ENCODE measurements at places on chromosomes 3 and 15.

- no peak for DNase-seq
These were observed 152.9 kb upstream of the RGMA start for GRCh38 chr15:93241696-93242585.

GRCh38 chr3:115691964-115692363, 68.7 kb downstream of the GAP43 start:
- no peak for DNase-seq

DNA sequence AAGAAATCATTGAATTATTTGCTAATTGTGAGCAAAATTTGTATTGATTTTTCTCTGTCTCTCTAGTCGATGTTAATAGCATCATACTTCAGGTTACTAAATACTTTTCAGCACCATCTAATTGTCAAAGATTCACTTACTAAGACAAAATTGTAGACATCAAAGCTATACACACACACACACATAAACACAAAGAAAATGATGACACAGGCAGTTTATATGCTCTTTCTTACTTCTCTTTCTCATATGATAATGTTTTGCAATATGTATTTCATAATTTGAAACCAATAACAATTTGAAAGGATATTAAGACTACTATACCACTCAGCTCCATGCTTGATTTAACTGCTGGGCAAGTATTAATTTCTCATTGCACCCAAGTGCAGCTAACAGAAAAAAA, 406.2 kb downstream of the ROBO2 start:
- DNase-seq, result no peak

- no peak for DNase-seq
These were observed 54.6 kb downstream of the PLD1 start for GRCh38 chr3:171755656-171756055.

DNA sequence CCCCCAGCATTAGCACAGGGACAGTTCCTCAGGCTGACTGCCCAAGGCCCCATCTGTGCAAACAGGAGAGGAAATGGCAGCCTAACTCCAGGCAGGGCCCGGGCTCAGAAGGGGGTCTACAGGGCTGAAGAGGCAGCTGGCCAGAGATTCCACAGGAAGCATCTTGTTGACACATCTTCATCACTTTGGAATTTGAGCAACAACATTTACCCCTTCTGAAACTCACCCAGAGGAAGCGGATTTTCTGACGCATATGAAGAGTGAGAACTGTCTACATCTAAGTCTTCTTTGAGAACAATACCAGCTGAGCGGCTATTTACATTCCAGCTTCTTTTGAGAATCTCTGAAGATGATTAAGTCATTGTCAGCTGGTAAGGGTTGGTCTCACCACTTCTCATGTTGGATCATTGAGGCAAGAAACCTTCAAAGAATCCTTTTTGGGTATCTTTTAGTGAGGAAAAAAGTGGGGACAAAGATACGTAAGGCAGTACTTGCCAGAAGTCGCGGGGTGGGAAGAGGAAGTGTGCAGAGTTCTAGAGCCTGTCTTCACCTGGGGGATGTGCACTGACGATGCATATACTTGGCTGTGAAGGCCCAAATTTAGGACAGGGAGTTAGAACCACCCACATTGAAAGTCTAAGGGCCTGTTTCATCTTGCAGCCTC, 25.4 kb upstream of the SRP14 start:
- DNase-seq, result no peak
